ENCODE measurements at places on chromosomes 6 and 20.

DNA sequence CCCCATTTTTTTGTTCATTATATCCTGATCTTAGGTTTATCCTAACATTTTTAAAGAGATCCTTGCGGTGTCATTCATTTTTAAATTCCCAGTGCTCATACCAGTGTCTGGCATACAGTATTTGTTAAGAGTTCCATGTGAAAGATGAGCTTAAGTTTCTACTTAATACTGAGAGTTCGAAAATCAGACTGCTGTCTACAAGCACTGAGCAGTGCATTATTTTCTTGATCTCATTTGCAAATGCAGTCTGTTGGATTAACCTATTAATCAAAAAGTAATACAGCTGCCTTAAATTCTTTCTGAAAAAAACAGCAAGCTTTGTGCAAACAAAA, 663 bp downstream of the COQ3 start:
- no peak for DNase-seq

GRCh38 chr20:21505161-21505809, 8.6 kb downstream of the NKX2-2 start:
- DNase-seq: peak; percentile 77

GRCh38 chr6:43014434-43014909, 423 bp downstream of the KLHDC3 start:
- DNase-seq: no peak

- no peak for DNase-seq
These were observed 209.1 kb upstream of the JARID2 start for GRCh38 chr6:15036690-15037245.

GRCh38 chr6:27604986-27605385, 132.1 kb upstream of the ZNF184 start:
- DNase-seq: no peak

GRCh38 chr6:79713701-79714322, 82.7 kb downstream of the SH3BGRL2 start:
- peak; percentile 3 for DNase-seq

DNA sequence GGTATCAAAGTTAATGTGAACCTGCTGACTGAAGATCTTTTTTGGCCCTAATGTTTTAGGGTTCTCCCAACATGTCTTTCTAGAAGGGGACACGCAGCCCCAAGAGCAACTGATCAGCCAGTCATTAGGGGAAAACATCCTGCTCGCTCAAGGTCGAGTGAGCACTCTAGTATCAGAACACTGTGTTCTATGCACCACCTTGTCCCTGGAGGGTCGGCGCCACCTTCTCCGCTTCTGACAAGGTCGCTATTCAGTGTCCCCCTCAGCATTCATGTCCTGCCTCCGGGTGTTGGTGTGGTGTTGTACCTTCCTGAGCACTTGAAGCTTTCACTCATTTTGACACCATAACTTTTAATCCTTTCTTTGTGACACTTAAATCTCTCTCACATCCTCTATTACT, 331.2 kb upstream of the KCNQ5 start:
- no peak for DNase-seq

GRCh38 chr20:63205896-63206295, 10.0 kb downstream of the YTHDF1 start:
- no peak for DNase-seq

- DNase-seq: no peak
These were observed 6.2 kb downstream of the SEL1L2 start for GRCh38 chr20:13984211-13984610.

DNA sequence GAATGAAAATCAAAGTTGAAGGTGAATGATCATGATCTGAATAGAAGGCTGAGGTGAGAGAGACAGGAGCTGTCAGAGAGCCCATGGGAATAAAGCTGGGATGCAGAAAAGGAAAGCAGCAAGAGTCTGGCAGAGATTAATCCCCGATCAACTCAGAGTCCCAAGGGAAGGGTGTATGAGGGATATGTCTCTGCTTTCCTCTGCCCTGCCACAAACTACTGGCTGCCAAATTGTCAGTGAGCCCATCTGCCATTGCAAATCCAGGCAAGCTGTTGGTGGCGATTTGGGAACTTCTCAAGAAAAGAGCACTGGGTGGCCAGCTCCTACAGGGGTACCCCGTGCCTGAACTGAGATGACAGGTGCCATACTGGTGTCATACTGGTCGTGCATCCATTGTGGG, 705.5 kb upstream of the MAN1A1 start:
- no peak for DNase-seq

DNA sequence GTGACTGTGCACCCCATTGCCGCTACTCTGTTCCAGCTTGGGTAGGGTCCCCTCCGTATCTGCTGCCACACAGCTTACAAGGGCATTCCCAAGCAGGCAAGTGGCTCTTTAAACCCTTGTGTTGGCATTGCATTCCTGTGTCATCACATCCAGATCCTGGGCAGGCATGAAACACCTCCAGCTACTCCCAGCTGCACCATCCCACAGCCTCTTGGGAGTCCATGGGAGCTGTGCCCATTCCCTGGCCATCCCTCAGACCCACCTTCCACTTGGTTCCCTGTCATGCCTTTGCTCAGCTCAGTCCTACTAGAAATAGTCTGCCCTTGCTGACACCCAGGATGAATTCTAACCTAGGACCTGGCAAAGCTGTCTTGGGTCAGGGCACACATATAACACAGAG, 87.7 kb downstream of the PSMG4 start:
- no peak for DNase-seq

GRCh38 chr6:32627831-32628230, 9.4 kb upstream of the HLA-DQA1 start:
- no peak for DNase-seq

GRCh38 chr6:74757813-74758212, 448.0 kb downstream of the COL12A1 start:
- no peak for DNase-seq

DNA sequence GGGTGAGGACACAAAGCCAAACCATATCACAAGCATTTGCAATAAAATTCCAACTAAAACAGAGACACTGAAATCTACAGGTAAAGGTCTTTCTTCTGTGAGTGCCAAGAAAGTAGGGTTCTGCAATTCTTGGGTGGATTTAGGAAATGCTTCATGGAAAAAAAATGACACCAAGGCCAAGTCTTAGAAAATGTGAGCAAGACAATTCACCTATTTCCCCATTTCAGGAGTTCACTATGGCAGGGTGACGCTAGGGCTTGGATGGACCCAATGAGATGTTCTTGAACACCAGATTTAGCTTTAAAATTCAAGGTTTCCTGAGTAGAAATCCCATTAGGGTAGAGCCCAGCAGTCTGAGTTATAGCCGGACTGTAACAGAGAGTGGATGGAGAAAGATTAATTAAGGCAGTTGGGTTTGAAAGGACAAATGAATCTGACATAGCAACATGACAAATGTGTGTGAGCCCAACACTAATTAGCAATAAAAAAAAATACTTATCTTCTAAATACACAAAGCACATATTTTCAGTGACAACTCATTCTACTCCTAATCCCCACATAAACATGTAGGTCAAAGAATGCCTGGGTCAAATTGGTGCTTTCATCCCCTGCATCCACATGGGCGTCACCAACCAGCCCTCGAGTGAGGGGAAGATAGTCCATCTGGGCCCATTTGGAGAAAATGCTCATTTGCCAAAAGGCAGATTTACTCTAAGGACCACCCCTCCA, 180.4 kb upstream of the JARID2 start:
- no peak for DNase-seq

- no peak for DNase-seq
These were observed 1.9 kb upstream of the BLOC1S5 start for GRCh38 chr6:8066108-8066507.

DNA sequence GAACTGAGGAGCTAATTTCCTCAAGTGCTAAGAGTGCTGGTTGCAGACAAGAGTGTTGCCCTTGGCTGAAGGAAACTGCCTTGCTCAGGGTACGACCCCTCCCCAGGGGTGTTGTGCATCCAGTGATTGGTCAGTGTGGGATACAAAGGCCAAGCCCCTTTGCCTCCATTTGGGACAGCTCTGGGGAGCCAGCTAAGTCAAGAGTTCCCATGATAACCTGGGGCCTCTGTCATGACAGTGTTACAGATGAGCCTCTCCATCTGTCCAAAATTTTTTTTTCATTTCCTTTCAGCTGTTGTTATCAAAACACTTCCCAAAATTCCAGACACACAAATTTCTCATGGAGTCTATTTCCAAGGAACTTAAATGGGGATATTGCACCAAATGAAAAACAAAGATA, 93.3 kb downstream of the HS3ST5 start:
- DNase-seq: no peak

DNA sequence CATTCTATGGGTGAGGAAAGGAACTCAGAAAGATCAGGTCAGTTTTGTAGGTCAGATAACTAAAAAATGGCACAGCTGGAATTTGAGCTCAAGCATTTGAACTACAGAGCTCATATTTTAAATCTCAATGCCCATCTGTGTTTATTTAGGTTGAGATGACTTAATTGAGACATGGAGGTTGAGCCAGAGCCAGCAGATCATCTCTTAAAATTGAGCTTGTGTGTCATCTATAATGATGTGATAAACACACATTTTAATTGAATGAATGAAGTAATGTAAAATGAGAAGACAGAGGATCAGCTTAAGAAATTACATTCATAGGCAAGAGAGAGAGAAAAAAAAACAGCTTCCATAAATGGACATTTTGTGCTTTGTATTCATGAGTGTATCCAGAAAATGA, 3.7 kb downstream of the MANEA start:
- DNase-seq: no peak

- DNase-seq: no peak
These were observed 32.7 kb upstream of the HCRTR2 start for GRCh38 chr6:55141611-55142010.

DNA sequence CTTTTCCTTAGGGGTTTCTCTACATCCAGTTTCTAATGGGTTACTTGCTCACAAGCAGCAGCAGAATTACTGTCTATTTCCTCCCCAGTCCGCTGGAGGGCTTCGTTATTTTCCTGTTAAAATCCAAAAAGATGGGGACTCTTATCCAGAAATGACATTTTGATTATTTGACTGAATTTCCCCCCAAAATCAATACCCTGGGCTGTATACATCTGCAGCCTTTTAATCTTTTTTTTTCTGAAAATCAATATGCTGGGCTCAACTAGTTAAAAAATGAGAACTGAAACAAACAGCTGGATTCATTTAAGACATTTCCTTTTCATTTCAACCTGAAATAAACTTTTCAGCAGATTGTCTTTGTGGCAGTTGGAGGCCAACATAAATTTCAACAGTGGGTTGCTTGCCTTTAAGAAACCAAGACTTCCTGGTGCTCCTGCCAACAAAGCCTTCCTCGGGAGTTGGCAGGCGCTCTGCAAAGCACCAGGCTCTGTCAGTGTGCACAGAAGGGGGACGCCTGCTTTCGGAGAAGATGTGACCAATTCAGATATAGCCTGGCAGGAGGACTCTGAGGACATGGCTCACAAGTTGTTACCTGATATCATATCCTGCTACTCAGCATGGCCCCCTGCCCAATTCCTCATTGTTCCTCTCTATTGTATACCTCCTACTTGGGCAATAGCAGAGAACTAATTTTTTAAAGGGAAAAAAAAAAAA, 204.7 kb upstream of the ARG1 start:
- peak; percentile 19 for DNase-seq

DNA sequence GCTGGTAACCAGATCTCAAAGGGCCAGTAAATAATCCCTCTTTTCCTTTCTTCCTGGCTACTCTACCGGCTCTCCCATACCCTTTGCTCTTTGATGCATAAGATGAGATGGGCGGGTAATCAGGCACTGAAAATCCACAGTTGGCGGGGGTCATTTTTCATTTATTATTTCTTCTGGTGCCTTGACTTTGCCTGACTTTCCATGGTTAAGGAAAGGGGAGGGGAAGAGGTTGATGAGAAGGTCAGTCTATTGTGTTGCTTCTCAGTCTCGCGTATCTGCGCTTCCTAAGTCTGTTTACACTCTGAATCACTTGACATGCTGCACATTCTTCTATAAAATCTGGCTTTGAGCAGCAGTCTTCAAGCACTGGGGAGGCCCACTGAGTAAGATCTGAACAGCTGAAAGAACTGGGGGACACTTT, 121.1 kb upstream of the HDGFL1 start:
- no peak for DNase-seq

DNA sequence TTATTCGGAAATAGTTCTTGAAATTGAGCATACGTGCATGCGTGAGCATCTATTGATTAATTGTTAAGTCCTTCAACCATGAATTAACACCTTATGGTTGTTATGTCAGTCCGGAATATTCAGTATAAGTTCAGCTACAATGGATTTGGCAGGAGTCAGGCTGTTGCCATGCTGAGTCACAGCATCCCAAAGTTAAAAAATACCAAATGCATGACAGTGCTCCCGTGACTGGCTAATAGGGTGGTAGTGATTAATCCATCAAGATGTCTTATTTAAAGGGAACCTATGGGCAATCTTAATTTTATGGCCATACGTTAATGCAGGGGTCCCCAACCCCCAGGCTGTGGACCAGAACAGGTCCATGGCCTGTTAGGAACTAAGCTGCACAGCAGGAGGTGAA, 10.5 kb downstream of the RAE1 start:
- no peak for DNase-seq

DNA sequence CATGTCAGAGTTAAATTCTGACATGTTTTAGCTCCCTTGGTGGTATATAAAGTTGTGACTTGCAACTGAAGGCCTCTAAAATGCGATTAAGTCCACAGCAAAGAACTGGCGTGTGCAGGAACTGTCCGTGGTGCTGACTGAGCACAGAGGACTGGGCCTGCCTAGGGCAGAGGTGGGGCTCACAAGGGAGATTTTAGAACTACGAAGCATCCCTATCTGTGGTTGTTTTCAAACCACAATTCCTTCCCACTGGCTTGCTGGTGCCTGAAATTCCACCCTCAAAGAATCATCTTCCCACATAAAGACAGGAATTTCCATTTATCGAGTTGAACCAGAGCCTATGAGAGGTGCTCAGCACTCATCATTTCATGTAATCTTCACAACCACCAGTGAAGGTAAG, 30.1 kb downstream of the RIMS4 start:
- DNase-seq: no peak

DNA sequence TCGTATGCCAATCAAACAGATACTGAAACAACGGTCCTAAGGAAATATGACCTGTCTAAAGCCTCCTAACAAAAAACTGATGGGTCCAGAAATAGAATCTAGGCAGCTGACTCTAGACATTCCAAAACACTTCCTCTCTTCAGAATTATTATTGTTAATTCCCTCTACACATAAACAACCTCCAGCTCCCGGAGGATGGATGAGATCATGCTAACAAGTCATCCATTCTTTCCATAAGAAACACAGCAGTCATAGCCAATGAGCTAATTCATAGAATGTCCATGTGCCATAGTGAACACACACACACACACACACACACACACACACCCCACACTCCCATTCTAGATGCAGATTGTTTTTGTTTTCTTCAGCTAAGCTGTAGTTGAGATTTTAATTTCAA, 44.3 kb downstream of the HDGFL1 start:
- DNase-seq: no peak

GRCh38 chr20:22775671-22776139, 191.3 kb upstream of the FOXA2 start:
- DNase-seq: no peak

GRCh38 chr6:109793792-109794191, 102.7 kb downstream of the FIG4 start:
- DNase-seq: no peak

DNA sequence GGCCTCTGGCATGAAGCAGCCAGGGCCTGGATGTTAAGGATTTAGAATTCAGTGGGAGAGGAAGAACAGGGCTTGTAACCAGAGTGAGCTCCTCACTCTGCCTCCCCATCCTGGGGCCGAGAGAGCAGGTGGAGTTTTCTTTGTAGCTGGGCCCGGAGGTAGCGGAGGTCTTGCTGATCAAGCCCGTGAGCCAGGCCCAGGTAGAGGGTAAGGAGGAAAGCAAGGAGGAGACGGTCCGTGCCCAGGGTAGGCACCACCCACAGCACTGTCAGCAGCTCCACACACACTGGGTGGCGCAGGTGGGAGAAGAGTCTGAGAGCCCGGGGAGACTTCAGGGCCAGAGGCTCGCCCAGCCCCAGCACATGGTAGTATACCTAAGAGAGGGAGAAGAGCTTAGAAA, 2.1 kb upstream of the PPP1R18 start:
- peak; percentile 52 for DNase-seq

Data from germinal center (tissue), 1 donor.